Mesothelial cell of epicardium (in vitro differentiated cells): ENCODE measurements at places on chromosomes 12 and 14. TPM values are rescaled to one million over a fixed set of nuclear protein-coding genes. Genes with fewer than 3 reads are reported as not detected.

- no peak for DNase-seq
- H3K4me3 ChIP-seq: no peak overlapping the region
- H3K27ac ChIP-seq: no peak overlapping the region
Observed at GRCh38 chr14:33504246-33505099, 446.4 kb downstream of the EGLN3 start.

The CLEC4E gene
- total RNA-seq: not detected in 3 replicates

GRCh38 chr12:12523229-12523628 is 39.4 kb downstream of the DUSP16 start:
- H3K4me1 ChIP-seq: peaks cover 45% of the 10 kb centered on the region
- H3K36me3 ChIP-seq: peaks cover 3% of the 10 kb centered on the region
- no peak for DNase-seq
- no peak overlapping the region for H3K4me3 ChIP-seq
- no peak overlapping the region for H3K27ac ChIP-seq

The PDE3A gene
- 12.0 to 12.7 TPM (median 12.6 TPM) in 3 replicates for total RNA-seq

The SRSF5 gene
- total RNA-seq: 533 to 567 TPM (median 547 TPM) in 3 replicates

- H3K36me3 ChIP-seq: peaks cover 25% of the 10 kb centered on the region
- no peaks in the 10 kb centered on the region for H3K27me3 ChIP-seq
- H3K27ac ChIP-seq: no peak overlapping the region
- H3K4me1 ChIP-seq: peaks cover 19% of the 10 kb centered on the region
- H3K4me3 ChIP-seq: no peak overlapping the region
- DNase-seq: no peak
Observed at GRCh38 chr12:6387541-6387940, 3.6 kb downstream of the LTBR start.

The TMEM63C gene
- total RNA-seq: 6.2 to 7.7 TPM (median 7.0 TPM) in 3 replicates

GRCh38 chr14:53127832-53128231 is 25.3 kb downstream of the DDHD1 start:
- no peak for DNase-seq
- no peaks in the 10 kb centered on the region for H3K36me3 ChIP-seq
- no peak overlapping the region for H3K4me3 ChIP-seq

DNA sequence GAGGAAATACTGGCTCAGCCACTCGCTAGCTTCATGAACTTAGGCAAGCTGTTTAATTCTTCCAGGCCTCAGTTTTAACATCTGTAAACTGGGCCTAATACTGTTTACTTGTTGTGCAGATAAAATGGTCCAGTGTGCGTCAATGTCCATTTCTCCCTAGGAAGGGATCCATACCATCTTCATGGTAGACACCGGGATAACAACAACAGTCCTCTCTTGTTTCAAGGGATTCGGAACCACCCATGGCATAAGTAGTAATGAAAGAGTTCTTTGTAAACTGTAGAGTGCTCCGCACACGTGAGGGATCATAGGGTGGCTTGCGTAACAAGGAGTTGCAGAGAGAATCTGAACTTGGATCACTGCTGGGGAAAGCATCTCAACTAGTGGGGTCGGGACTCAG is 17.3 kb upstream of the CHGA start:
- peaks cover 58% of the 10 kb centered on the region for H3K27me3 ChIP-seq
- H3K4me1 ChIP-seq: no peaks in the 10 kb centered on the region
- DNase-seq: no peak
- no peak overlapping the region for H3K27ac ChIP-seq
- H3K36me3 ChIP-seq: no peaks in the 10 kb centered on the region

The TMEM233 gene
- not detected in 3 replicates for total RNA-seq
